Neural crest cell (in vitro differentiated cells): ENCODE measurements at places on chromosomes 7 and 10.

DNA sequence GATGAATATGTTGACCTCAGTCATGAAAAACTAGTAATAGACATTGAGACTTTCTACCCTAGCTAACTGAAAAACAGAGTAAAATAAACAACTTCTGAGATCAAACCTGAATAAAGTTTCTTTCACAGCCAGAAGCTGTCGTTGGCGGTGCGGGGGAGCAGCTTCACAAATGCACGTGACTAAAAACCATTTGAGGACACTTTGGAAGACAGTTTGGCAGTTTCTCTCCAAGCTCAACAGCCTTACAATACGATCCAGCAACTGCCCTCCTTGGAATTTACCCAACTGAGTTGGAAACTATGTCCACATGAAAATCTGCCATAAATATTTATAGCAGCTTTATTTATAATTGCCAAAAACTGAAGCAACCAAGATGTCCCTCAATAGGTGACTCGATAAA, 63.1 kb downstream of the CYTH3 start:
- H3K27me3 ChIP-seq = no peaks in the 10 kb centered on the region
- no peak overlapping the region for H3K4me3 ChIP-seq
- DNase-seq = no peak
- H3K36me3 ChIP-seq = no peaks in the 10 kb centered on the region
- peaks cover 7% of the 10 kb centered on the region for H3K4me1 ChIP-seq

GRCh38 chr7:7176406-7177043, 5.8 kb upstream of the C1GALT1 start:
- H3K4me1 ChIP-seq = peaks cover 14% of the 10 kb centered on the region
- H3K4me3 ChIP-seq = no peak overlapping the region
- H3K27ac ChIP-seq = peak overlapping the region; percentile 0
- DNase-seq = no peak
- H3K36me3 ChIP-seq = no peaks in the 10 kb centered on the region

GRCh38 chr7:148962823-148963582, 65.3 kb downstream of the PDIA4 start:
- H3K27ac ChIP-seq = peak overlapping the region; percentile 97
- H3K36me3 ChIP-seq = no peaks in the 10 kb centered on the region
- no peak for DNase-seq
- H3K27me3 ChIP-seq = no peaks in the 10 kb centered on the region
- peak overlapping the region; percentile 93 for H3K4me3 ChIP-seq

DNA sequence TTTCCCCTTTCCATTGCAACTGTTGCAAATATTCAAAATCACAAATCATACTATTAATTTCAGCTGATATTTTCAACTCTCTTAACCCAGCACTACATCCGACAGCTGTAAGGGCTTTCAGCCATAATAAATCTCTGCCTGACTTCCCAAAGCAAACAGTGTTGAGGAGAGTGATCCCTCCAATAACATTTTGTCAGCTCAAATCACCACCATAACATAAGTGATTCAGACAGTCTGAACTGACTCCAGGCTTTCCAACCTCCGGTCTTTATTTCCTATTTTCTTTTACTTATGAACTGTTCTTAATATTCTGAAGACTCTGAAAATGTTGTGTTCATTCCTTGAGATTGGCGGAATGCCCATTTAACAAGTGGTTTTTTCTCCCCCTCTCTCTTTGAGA, 1085.9 kb downstream of the GATA3 start:
- H3K4me3 ChIP-seq = no peak overlapping the region
- no peak for DNase-seq
- H3K27me3 ChIP-seq = peaks cover 59% of the 10 kb centered on the region

GRCh38 chr7:74452748-74453321, 871 bp upstream of the GTF2IRD1 start:
- no peaks in the 10 kb centered on the region for H3K27me3 ChIP-seq
- H3K4me3 ChIP-seq = peak overlapping the region; percentile 81
- DNase-seq = no peak
